ENCODE measurements at places on chromosomes 6 and 20. TPM values are rescaled to one million over a fixed set of nuclear protein-coding genes. Genes with fewer than 3 reads are reported as not detected.

SAMD10 gene
- 5.6 TPM for total RNA-seq

OR2H1 gene
- not detected for total RNA-seq

FKBP1C gene
- total RNA-seq, result 0.63 TPM

BPI gene
- not detected for total RNA-seq

RAET1E gene
- total RNA-seq, result 0.19 TPM

PHACTR3 gene
- total RNA-seq, result 4.3 TPM

XKR7 gene
- total RNA-seq, result not detected

DNA sequence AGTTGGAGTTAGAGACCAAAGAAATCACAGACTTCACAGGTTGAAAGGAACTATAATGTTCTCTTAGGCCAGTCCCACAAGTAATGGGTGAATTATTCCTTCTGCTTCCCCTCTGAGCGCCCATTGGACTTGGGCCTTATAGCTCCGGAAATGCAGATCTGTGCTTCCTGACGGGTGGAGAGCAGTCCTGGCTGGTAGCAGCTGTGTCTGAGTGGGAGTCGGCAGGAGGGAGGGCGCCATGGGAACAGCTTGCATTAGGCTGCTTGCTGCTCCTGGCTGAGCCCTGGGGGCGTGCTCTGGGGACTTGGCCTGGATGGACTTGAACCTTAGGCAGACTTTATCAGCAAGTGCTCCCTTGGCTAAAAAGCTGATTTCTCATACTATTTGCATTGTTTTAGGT is 18.4 kb upstream of the NUP153 start:
- DNase-seq, result peak; percentile 68

DNA sequence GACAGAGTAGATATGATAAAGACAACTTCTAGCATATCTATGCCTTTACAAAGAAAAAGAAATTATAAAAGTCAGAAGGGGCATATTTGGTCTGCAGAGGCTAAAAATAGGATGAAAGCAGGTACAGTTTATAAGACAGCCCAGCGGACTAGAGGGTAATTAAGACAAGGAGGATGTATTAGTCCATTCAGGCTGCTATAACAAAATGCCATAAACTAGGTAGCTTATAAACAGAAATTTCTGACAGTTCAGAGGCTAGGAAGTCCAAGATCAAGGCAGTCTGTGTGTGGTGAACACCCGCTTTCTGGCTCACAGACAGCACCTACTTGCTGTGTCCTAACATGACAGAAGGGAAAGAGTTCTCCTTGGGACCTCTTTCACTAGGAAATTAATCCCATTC is 5.7 kb downstream of the HBS1L start:
- no peak for DNase-seq

GRCh38 chr6:147664092-147664491 is 155.6 kb downstream of the SAMD5 start:
- DNase-seq, result no peak

DNA sequence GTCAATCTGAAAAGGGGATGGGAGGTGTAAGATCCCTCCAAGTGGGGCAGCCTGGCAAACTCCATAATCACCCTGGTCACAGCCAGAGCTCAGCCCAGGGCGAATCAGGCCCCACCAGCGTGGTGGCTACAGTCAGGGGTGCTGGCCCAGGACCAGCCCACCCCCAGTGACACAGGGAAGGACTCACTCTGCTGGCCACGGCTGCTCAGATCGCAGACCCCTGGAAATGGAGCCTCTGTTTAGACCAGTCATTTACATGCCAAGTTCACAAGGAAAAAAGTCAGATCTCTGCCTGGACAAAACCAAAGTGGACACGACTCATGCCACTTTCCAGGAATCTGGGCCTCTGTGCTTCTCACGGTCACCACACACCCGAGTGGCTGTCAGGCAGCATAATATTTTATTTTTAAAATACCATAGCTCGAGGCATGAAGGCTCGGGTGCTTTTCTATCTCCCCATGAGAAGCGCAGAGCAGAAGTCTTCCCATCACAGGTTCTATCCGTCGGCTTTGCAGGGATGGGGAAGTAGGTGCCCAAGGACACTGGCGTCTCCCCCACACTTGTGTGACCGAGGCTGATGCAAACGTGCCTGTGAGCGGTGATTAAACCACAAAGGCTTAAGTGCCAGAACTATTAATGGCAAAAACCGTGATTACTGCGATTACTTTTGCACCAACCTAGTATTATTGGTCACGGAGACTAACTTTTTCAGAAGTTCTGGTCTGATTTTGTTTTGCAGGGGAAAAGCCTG is 13.0 kb downstream of the PXDC1 start:
- DNase-seq, result no peak

- no peak for DNase-seq
Measured at GRCh38 chr20:61628480-61628879, 376.4 kb downstream of the CDH4 start.

DNA sequence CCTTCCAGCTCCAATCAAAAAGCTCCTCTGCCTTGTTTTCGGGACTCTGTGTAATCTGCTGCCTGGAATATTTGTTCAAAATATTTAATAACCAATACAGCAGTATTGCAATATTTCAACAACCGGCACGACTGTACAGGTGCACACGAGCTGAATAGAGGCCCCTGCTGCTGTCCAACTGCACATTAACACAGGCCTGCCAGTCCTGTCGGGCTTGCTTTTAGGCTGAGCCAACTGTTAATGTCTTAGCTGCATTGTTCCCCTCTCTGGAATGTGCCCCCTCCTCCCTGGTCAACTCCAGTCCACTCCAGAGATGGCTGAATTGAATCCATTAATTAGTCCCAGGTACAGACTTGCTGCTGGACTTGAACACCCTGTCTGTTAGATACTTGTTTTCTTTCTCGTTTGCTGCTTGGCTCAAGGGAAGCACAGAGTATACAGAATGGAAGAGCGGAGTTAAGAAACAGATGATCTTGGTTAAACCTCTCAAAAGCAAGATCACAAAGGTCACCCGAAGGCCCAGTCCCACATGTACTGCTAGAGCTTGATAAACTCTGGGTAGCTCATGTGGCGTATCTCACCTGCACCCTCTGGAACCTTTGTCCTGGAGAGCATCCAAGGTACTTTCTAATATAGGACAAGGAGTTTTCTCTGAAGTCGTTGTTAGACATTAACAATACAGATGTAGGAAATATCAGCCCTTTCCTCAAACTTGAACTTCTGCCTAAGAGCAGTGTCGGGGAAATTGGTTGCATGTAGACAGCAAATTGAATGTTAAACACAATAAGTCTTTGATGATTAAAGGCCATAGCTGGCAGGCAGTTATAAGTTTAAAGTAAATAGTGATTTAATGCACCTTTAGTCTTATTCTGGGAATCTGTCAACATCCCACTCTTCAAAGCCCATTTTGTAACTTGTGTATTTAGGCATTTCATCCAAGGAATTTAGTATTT is 31.9 kb downstream of the SHLD1 start:
- no peak for DNase-seq

GRCh38 chr20:51725584-51726176 is 42.5 kb downstream of the ATP9A start:
- DNase-seq, result no peak

DNA sequence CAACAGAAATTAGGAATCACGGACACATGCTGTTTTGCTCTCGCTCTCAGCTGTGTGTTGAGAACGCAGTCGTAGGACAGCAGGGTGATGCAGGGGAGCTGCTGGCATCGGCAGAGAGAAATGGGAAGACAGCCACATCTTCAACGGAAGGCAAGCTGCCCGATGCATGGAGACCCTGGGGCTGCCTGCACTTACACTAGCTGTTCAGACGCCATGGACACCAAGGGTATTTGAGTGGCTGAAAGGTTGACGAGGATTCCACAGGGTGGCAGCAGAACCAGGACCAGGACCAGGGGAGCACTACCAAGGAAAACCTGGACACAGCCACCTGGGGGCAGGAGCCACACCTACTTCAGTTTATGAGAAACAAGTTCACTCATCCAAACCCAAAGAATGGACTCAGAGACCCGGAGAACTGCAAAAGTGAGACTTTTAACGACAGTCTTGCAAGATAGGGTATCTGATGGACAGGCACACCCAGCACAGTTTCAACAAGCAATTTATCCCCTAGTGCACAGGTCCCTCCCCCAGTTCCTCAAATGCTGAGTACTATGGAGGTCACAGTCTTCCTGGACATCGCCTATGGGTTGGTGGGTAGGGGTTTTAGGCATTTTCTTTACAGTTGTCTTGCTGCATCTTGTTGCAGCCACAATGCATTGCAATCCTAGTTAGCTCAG is 56.3 kb upstream of the ENTPD6 start:
- no peak for DNase-seq

- DNase-seq, result no peak
Measured at GRCh38 chr6:162261598-162261997, 466.0 kb downstream of the PRKN start.

GRCh38 chr20:32681175-32682084 is 7.7 kb upstream of the C20orf203 start:
- no peak for DNase-seq

- DNase-seq, result no peak
Measured at GRCh38 chr20:57023007-57023406, 243.4 kb downstream of the BMP7 start.

DNA sequence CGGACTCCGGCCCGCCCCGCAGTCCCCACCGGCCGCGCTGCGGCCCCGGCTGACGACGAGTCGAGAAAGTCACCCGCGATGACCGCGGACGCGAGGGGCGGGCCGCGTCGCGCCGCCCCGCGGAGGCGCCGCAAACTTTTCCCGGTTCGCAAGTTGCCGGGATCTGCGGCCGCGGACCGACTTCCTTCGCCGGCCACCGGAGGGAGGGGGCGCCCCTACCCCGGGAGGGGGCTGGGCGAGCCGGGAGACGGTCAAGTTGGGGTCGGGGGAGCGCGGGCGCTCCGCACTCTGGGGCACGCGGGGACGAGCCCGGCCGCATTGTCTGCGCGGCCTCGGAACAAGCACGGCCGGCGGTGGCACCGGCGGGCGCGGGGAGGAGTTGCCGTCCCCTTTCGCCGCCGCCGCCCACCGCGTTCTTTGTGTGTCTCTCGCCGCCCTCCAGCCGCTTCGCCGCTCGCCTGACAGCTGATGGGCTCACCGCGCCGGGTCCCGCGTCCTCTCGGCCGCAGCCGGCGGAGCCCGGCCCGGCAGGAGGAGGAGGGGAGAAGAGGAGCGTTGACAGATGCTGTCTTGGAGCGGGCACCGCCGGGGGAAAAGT is 131.6 kb downstream of the OGFRL1 start:
- DNase-seq, result peak; percentile 72

- DNase-seq, result no peak
Measured at GRCh38 chr6:44011350-44011920, 115.8 kb downstream of the MRPL14 start.

GRCh38 chr20:50438986-50439407 is 71.2 kb upstream of the PTPN1 start:
- DNase-seq, result no peak

GRCh38 chr20:1225263-1225782 is 521 bp upstream of the RAD21L1 start:
- DNase-seq, result no peak

GRCh38 chr6:4930025-4930691 is 73.7 kb downstream of the RPP40 start:
- DNase-seq, result no peak

DNA sequence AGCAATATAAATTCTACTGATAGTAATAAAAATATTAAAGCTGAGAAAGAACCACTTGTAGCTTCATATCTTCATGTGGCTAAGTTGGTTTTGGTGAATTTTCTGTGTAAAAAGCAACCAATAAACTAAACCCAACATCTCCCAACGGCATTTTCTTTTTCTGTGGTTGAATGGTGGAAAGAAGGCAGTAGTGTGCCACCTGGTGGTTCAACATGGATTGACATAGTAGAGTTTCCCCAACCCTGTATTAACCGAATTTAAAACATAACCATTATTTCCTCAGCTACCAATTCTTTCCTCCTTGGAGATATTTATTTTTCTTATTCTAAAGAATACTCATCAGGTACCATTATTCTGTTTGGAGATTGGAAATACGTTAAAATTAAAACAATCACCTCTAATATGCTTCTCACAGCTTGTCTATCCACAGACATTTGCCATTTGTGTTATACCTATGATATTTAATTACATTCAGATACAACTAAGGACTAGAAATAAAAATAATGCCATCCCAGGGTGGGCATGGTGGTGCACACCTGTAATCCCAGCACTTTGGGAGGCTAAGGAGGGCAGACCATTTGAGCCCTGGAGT is 117.1 kb upstream of the EEF1E1 start:
- no peak for DNase-seq

- DNase-seq, result no peak
Measured at GRCh38 chr6:41122918-41123317, 31.2 kb downstream of the TREML1 start.

GRCh38 chr6:154370545-154370944 is 13.9 kb upstream of the IPCEF1 start:
- DNase-seq, result no peak

DNA sequence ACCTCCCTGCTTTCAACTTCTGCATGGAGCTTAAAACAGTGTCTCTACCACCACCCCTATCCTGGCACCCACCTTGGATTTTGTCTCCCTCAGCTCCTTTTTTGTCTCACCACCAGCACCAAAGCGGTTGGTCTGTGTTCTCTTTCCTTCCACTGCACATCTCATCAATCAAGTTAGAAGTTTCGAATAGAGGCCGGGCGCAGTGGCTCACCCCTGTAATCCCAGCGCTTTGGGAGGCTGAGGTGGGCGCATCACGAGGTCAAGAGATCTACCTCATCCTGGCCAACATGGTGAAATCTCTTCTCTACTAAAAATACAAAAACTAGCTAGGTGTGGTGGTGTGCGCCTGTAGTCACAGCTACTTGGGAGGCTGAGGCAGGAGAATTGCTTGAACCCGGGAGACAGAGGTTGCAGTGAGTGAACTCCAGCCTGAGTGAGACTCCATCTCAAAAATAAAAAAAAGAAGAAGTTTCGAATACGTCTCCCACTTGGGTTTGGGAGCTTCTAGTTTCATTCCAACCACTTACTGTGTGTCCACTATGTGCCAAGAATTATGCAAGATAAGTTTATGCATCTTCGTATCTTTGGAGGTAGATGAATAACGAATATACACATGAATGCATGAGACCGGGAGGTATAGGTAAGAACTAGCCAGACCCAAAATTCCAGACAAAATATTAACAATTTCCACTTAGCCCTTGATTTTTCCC is 5.9 kb downstream of the PCED1A start:
- DNase-seq, result no peak

GRCh38 chr20:46691196-46691595 is 2.0 kb upstream of the TP53RK start:
- DNase-seq, result no peak
